M059J (cell line): ENCODE measurements at places on chromosomes 6 and 20. TPM values are rescaled to one million over a fixed set of nuclear protein-coding genes. Genes with fewer than 3 reads are reported as not detected.
A peak's percentile ranks its signal among the peaks of the same experiment; 100 is the strongest.

DNA sequence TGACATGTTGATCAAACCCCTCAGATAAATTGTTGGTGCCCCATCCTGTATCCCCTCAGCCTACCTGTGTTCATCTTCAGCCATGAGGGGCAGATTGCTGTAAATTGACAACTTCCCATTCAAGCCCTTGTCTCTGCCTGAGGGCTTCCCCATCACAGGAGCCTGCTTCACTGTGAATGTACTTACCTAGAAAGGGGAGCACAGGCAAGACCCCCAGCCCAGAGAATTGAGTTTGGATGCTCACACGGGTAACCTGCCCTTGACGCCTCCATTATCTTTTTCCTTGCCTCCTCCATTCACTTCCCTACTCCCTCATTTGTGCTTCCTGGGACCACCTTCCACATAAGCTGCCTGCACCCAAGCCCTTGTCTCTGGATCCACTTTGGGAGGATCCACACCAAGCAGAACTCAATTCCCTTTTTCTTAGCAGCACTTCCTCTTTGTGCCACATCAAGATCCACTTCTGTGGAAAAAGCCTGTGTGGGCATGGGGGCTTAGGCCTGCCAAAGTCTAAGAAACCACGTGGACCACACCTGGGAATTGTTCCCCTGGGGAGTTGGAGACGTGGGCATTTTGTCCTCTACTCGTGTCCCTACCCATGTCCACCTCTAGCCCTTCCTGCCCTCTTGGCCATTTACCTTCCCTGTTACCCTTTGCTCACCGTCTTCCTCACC lies 103.4 kb upstream of the FOXA2 start:
- no peak for DNase-seq

- DNase-seq = peak; percentile 73
Observed at GRCh38 chr6:129498541-129498940, 211.4 kb downstream of the ARHGAP18 start.

Gene SIM1
- 6.0 and 7.8 TPM in 2 replicates for total RNA-seq

DNA sequence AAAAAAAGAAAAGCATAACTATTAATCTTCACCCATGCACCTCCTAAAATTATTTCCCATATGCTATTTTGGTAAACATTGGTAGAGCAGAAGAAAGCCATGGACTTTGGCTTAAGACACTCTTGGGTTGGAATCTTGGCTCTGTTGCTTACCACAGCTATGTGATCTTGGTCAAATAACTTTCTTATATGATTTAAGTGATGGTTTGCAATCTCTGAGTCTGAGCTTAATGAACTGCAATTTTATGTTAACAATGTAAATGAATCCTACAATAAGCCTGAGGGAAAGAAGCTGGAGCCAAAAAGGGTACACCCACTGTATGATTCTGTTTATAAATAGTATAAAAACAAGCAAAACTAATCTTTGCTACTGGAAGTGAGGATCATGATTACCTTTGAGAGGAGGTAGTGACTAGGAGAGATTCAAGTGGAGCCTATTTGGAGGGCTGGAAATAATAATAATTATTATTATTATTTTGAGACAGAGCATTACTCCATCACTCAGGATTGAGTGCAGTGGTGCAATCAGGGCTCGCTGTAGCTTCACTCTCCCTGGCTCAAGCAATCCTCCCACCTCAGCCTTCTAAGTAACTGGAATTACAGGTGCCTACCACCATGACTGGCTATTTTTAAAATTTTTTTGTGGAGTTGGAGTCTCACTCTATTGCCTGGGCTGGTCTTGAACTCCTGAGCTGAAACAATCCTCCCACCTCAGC lies 34.5 kb downstream of the ABRACL start:
- DNase-seq = peak; percentile 66
